H1 (cell line): ENCODE measurements at places on chromosomes 12 and 14. TPM values are rescaled to one million over a fixed set of nuclear protein-coding genes. Genes with fewer than 3 reads are reported as not detected.

GRCh38 chr14:68131907-68132306 lies 312.3 kb downstream of the RAD51B start:
- DNase-seq = no peak

P2RX2 gene
- 0.84 and 1.5 TPM in 2 replicates for total RNA-seq

IL31 gene
- not detected in 2 replicates for total RNA-seq

NID2 gene
- 6.1 and 6.9 TPM in 2 replicates for total RNA-seq

CLEC4A gene
- total RNA-seq = 0.41 TPM in 1 of 2 replicates, not detected in the other

GNB3 gene
- 9.0 and 9.9 TPM in 2 replicates for total RNA-seq

NCOR2 gene
- total RNA-seq = 275 TPM in 2 replicates

- DNase-seq = no peak
Observed at GRCh38 chr12:28257411-28257810, 67.2 kb downstream of the CCDC91 start.

GRCh38 chr14:21070083-21070609 lies at the start of gene ARHGEF40:
ARHGEF40 (plus strand) TSS chr14:21070304; CDS start chr14:21070397, 93 bp downstream.
- DNase-seq = no peak

PELI2 gene
- total RNA-seq = 25.7 and 28.8 TPM in 2 replicates

DNA sequence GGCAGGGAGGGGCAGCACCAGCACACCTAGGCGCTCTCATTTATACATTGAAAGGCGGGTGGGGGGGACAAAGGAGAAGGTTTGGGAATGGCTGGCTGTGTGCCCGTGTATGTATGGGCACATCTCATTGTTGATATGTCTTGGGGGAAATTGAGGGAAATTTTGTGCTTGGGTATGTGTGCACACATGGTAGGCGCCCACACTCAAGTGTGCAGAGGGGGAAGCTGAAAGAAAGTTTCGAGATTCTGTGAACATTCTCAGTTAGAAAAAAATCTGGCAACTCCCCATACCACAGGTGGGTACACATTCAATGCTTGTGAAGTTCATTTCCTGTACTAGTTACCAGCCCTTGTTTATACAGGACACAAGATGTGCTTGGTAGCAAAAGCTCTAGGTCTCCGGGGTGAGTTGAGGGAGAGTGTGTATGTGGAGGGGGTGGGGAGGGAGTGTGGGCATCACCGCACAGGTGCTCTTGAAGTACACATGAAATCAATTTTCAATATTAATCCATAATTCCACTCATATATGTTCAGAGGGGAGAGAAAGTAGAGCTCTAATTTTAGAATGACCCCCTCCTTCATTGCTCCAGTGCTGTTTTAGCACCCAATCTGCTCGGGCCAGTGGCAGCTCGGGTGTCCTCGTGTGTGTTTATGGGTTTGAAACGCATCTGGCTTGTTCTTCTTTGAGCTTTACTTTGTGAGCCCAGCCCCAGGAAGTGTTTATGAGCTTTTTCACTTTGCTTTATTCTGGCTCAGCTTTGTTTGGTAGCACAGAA lies 286.0 kb downstream of the ZFP36L1 start:
- no peak for DNase-seq

DNA sequence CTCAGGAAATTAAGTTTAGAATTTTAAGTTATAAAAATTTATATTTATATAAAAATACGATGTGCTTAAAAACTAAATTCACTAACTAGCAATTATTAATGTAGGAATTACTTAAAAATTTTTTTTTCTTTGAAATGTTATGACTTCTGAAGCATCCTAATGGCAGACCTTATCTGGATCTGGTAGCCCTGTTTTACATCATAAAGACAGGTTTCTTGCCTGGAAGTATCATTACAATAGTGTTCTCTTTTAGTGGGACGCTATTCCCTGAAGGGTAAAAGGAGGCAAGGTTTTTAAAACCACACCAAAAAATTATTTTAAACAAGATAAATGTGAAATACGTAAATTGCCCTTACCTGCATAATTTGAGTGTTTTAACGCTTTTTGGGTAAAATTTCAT lies 2.1 kb downstream of the WDR20 start:
- no peak for DNase-seq

TAS2R8 gene
- total RNA-seq = not detected in 2 replicates

GRCh38 chr12:131536337-131536736 lies 174.6 kb upstream of the SFSWAP start:
- DNase-seq = no peak

GLIPR1L2 gene
- not detected in 2 replicates for total RNA-seq

DNA sequence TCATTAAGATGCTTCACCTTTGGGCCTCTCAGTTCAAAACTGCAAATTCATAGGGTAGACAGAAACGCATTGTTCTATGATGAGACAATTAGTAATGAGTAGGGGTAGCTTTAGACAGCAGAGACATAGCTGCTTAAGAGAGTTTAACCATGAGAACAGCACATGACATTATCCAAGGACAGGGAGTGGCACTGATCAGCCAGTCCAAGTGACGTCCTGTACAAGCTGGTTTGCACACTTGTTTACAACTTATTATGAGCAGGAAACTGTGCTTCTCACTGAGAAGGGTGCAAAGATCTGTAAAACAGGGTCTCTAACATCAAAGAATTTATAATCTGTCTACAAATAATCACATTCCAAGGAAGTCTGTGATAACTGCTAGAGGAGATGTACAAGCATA lies 11.2 kb upstream of the SRSF5 start:
- DNase-seq = no peak

USP44 gene
- total RNA-seq = 191 and 197 TPM in 2 replicates

GRCh38 chr14:58281969-58282368 lies 16.4 kb upstream of the ARID4A start:
- DNase-seq = no peak

- DNase-seq = no peak
Observed at GRCh38 chr12:52377266-52377665, 8.2 kb downstream of the KRT84 start.

DNA sequence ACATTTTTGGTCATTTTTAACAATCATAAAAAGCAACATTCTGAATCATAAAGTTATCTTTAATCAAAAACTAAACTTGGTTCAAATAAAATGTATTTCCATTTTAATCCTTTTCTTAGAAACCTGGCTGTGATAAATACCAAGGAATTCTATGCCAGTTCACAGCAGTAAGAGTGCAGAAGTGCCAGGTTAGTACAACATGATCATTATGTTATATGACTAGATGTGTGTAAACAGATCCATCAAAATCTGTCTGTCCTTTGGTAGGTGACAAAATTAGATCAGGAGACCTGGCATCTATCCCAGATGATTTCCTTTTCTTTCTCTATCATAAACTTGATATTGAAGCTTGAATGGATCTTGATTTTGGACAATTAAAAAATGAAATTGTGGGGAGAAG lies 200.6 kb upstream of the STXBP6 start:
- DNase-seq = no peak

- DNase-seq = no peak
Observed at GRCh38 chr12:64098709-64099354, 123.3 kb downstream of the KICS2 start.

GRCh38 chr12:116476227-116476822 lies 82.9 kb upstream of the MAP1LC3B2 start:
- no peak for DNase-seq

PRR4 gene
- total RNA-seq = 2.0 TPM in 1 of 2 replicates, not detected in the other

DNA sequence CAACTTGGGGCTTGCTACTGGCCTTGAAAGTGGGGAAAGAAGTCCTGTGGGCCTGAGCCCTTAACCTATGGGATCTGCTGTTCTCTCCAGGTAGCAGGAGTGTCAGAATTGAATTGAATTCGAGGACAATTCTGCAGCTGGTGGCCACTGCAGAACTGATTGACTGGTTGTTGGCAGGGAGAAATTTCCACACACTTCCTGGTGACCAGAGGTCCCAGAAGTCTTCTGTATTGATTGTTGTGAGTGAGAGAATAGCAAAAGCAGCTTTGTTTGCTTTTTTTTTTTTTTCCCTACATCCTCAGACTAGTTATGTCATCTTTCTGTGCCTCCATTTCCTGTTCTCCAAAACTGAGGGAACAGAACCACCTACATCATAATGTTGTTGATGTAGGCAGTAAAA lies 64.1 kb downstream of the PRICKLE1 start:
- no peak for DNase-seq

DNA sequence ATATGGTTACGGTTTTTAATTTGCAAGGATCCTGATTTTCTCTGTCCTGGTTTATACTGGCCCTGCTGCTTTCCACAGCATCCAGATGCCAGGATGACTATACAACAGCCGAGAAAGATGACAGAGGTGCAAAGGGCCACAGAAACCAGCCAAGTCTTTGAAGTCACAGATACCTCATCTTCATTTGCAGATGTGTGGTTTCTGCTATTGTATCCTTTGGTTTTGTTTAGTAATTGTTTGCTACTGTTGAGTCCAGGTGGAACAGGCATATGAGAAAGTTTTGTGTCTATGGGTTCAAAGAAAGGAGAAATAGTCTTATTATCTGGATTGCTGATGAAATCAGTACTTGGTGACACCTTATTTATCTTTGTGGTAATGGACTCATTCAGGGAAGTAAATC lies 17.3 kb upstream of the KLHL42 start:
- no peak for DNase-seq

- no peak for DNase-seq
Observed at GRCh38 chr12:14322403-14322802, 43.1 kb upstream of the ATF7IP start.

- DNase-seq = no peak
Observed at GRCh38 chr12:51520576-51521325, 70.3 kb upstream of the SCN8A start.

PARPBP gene
- 33.2 and 38.1 TPM in 2 replicates for total RNA-seq

TXNDC16 gene
- 14.3 and 15.3 TPM in 2 replicates for total RNA-seq

PCED1B gene
- 4.7 and 4.9 TPM in 2 replicates for total RNA-seq

KRT75 gene
- total RNA-seq = not detected in 2 replicates

- DNase-seq = no peak
Observed at GRCh38 chr14:100348784-100349685, 25.9 kb downstream of the SLC25A47 start.

DNA sequence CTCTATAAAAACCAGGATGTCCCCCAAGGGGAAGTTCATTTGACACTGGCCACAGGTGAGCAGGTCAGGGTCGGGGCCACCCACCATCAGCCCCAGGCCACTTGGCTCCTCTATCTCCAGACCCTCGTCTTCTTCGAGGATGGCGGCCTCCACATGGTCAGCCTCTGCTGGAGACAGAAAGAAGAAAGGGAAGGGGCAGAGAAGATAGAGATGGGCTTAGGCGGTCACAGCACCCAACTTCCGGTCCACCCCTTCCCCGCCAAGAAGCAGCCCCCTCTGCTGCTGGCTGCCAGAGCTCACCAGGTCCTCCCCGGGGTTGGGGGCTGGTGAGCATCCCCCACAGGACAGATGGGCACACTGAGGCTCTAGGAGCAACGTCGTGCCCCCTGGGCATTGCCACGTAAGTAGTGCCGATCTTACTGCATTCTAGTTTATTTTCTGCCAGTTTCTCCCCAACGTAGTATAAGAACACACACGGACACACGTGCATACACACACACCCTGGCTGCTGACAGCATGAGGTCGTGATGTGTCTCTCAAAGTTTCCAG lies 14.2 kb downstream of the BCL11B start:
- no peak for DNase-seq

DNA sequence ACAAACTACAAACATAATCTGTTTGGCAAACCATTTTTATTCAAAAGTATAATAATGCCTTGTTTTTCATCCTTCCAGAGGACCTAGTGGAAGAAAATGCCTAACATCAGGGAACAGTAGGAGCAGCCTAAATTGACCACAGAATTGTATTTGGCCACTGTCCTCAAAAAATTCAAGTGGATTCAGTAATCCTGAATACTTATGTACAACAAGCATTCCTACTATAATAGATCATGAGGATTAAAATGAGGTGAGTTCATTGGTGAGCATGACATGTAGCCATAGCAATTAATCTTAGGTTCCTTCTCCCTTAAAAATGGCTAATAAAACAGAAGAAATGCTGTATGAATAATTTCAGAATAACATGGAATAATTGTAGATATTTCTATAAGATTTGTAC lies 209.3 kb downstream of the DAD1 start:
- DNase-seq = no peak

VWF gene
- total RNA-seq = 0.60 and 0.63 TPM in 2 replicates

KRT83 gene
- total RNA-seq = not detected in 2 replicates

DNA sequence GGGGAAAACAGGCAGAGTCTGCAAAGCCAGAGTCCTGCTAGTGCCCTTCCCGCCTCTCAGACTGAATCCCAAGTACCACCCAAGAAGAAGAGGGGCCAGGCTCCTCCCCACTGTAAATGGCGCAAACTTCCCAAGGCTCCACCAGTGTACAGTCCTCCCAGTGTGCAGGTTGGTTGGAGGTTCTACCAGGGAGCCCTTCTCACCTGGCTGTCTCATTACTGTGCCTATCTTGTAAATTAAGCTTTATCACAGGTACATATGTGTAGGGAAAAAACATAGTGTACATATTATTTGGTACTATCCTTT lies 189.7 kb downstream of the FSCB start:
- no peak for DNase-seq
